T-cell (primary cell): ENCODE measurements at places on chromosomes 6 and 20.

- no peak for DNase-seq
These were observed 26.5 kb upstream of the SMIM29 start for GRCh38 chr6:34275128-34275804.

GRCh38 chr20:58504566-58504965, 10.6 kb downstream of the APCDD1L start:
- no peak for DNase-seq

DNA sequence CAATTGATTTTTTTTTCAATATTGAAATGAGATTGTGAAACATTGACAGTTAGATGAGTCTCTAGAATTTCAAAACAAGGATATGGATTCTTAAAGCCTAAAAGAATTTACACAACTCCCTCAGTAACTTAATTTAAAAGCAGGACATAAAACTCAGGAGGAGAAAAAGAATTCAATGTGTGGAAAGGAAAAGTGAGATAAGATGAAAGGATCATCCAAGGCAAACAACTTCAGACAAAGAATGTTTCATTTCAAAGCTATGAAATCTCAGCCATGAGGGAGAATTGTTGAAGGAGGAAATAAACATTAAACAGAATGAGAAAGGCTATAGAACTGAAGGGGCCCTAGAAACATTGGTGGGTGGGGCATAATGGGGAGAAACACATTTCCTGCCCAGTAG, 191.7 kb upstream of the NOX3 start:
- no peak for DNase-seq

DNA sequence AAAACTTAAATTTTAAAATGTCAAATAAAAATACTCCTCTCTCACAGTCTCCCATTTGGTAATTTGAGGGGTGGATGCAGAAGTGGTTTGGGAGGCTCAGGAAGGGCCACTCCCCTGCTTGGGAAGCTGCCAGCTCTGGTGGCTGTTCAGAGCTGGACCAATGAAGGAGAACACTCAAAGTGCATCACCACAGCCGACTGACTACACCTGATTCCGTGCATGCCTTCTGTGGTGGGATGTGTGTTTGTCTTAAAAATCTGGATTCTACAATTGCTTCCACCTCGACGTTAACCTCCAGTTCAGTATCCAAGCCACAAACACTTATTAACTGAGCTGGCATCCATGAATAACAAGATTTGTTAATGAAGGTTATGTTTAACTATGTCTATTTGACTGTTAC, 137.3 kb downstream of the FOXC1 start:
- DNase-seq = no peak

DNA sequence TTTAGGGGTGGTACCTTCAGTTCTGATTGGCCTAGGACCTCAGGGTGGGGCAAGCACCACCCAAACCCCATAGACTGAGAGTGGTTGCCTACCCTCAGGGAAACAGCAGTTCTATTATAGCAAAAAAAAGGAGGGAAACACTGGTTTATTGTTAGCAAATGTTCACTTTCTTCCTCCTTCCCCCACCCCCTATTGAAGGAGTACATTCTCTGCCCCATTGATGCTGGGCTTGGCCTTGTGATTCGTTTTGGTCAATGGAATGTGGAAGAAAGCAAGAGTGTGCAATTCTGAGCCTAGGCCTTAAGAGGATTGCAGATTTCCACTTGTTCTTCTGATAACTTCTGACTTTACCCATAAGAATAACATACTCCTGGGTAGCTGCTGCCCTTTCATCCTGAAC, 255.8 kb downstream of the NFATC2 start:
- DNase-seq = no peak

DNA sequence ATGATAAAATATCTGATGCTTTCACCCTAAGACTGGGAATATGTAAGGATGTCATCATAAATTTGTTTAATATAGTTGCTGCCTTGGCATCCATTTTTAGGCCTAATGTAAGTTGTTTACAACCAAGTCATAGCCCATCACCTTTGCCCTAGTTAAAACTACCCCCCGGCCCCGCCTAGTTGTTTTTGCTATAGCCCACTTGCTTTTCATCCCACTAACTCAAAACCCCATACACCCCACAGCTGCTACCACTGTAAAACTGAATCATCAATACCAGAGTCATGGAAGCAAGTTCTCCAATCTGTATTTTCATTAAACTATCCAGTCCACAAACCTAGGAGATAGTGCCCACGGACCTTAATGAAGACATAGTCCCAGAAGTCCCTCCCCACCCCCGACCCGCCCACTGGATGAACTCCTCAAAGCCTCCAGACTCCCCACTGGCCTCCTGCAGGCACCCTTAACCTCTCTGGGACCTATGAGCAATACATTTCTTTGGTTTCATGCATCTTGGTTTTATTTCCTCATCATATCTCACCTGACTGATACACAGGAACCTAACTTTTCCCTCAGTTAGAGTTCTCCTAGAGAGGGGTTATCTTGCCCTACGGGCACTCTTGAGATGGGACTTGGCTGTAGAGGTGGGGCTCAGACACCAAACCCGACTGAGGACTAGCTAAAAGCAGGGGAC, 12.5 kb upstream of the ZDHHC14 start:
- DNase-seq = no peak

- DNase-seq = no peak
These were observed 145.7 kb upstream of the PHACTR3 start for GRCh38 chr20:59458645-59459044.

DNA sequence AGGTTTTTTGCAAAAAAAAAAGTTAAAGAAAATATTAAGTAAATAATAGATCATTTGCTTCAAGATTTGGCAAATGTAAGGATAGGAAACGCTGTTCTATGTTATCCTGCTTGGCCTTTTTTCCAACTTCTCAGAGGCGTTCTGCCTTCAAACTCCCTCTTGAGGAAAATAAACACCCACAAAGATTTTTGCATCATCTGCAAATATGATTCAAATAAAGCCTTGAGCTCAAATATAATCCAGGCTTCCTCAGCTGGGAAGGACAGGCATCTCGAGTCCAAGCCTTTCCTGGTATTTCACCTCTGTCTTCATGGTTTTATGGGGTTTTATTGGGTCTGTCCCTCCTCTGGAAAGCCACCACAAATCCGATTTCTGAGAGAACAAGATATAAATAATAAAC, 67.7 kb upstream of the PTPN1 start:
- no peak for DNase-seq

- DNase-seq = no peak
These were observed 120.8 kb upstream of the RAB32 start for GRCh38 chr6:146422789-146423375.

DNA sequence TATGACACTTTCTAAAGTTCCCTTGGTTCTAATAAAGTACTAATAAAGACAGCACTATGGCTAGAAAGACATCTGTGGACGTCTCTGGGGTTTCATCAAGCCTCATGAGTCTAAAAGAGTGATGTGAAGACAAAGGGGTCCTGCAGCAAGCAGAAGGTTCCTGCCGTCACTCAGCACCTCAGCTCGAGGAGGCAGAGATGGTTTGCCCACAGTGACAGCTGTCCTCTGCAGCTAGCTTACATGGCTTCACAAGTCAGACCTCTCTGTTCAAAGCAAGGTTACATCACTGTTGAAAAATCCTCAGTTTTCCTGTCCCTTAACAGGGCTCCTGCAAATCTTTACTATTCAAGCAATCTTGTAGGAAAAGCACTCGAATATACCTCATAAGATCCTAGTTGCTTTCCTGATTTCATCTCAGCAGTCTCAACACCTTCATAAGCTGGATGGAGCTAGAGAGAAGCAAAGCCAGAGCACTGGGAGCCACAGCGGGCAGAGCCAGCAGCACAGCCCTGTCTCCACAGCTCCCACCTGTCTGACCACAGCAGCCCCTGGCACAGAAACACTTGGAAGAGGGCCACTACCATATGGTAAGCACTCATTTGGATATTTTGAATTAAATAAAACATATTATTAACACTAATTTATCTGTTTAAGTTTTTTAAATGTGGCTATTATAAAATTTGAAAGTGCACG, 202.3 kb downstream of the GMDS start:
- no peak for DNase-seq

DNA sequence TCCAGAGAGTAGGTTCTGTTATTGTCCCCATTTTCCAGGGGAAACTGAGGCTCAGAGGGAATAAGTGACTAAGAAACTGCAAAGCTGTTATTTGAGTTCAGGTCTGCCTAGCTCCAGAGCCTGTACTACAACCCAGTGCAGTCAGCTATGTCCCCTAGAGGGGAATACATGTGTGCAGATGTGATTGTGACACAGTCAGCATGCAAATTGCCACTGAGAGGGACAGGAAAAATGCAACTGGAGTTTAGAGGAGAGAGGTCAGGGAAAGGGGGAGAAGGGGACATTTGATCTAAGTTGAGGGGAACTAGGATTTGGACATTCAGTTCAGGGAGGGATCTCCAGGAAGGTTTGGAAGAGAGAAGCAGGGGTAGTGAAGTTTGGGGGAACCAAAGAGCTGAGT, 38.6 kb upstream of the EPB41L1 start:
- DNase-seq = no peak

GRCh38 chr6:139204978-139205377, 70.1 kb downstream of the HECA start:
- DNase-seq = no peak

DNA sequence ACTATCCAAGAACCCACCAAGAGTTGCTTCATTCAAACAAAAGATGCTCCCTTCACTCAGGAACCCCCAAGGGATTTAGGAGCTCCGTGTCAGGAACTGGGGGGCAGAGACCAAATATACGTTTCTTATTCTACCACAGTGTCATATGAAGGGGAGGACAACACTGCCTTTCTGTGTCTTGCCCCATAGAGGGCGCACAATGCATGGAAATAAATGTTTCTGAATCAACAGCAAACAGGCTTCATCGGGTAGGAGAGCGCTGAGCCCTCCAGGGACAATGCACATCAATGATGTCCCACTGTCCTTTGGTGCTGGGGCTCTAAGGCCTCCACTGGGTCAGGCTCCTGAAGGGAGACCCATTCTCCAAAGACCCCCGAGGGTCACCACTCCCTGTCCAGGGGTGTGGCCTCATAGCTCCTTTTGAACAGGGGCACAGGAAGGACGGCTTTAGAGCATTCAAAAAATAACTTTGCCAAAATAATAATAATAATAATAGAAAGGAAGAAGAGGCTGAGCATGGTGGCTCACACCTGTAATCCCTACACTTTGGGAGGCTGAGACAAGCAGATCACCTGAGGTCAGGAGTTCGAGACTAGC, 31.1 kb downstream of the PLG start:
- no peak for DNase-seq

DNA sequence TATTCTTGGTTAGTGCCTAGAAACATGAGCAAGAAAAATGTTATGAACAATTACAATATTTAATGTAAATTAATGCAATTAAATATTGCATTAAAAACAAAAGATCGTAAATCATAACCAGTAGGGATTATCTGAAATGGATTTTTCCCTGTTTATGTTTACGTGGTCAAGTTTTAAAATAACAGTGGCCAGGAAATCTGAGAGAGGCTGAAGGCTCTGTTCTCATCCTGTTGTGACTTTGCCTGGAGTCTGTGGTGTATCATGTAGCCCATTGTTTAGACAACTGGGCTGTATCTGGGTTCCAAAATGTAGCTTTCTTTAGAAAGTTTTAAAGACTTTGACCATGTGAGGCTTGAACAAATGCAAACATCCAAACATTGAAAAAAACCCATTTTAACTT, 2.4 kb downstream of the MYO6 start:
- DNase-seq = no peak

GRCh38 chr6:24974182-24975171, 38.7 kb upstream of the RIPOR2 start:
- no peak for DNase-seq

DNA sequence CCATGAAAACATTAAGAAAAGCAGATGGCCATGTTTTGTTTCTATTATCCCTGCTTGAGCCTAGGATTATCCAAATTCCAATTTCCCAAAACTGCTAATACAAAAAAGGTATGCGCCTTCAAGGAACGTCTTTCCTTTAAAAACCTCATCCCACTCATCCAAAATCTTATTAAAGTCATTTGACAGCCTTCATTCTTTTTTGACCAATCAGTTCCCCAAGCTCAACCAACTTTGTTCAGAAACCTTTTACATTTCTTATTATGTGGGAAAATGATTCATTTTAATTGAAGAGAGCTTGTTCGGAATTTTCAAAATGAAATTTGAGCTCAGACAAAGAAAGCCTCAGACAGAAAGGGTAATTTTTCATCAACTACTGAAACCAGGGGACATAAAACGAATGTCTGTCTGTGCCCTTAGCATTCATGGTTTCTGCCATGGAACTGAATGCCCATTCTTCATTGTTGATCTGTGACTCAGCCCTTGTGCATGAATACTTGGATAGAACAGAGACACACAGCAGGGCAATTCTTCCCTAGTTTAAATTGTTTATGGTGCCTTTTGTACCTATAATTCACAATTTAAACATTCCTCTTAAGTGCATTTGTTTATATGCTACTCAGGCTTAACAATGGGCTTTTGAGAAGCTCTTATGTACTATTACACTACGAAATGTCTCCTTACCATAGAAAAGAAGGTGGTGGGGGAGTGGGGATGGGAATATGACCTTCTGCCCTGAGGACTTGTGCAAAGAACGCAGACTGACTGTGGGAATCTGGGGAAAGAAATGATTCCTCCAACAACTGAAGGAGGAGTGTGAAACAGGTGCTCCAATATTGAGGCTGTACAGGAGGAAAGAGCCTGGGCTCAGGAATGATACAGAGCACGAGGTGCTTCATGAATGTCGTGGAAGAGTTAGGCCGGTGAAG, 49.8 kb upstream of the ERVFRD-1 start:
- DNase-seq = no peak

DNA sequence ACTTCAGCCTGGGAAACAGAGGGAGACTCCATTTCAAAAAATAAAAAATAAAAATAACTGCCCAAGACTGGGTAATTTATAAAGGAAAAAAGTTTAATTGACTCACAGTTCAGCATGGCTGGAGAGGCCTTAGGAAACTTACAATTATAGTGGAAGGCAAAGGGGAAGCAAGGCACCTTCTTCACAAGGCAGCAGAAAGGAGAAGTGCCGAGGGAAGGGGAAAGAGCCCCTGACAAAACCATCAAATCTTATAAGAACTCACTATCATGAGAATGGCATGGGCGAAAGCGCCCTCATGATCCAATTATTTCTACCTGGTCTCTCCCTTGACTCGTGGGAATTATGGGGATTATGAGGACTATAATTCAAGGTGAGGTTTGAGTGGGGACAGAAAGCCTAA, 95.5 kb upstream of the LGSN start:
- no peak for DNase-seq

DNA sequence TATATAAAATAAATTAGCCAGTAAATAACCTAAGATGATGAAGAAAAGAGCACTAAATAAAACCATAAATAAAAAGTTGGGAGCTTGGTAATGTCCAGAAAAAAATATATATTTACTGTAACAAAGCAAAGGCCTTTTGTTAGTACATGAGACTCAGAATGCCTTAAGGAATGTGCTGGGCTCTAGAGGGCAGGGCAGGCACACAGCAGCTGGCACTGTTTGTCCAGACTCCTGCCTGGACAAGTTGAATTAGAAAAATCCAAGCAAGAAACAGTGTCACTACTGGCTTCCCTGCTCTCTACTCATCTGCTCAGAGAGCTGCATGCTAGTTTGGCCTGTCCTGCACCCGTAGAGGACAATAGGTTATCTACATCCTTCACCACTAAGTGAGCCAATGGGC, 8.8 kb downstream of the DEFB129 start:
- DNase-seq = no peak
